Hematopoietic multipotent progenitor cell (in vitro differentiated cells): ENCODE measurements at places on chromosomes 2 and 18.

GRCh38 chr2:169222665-169223064, 139.7 kb downstream of the LRP2 start:
- peak; percentile 42 for DNase-seq

DNA sequence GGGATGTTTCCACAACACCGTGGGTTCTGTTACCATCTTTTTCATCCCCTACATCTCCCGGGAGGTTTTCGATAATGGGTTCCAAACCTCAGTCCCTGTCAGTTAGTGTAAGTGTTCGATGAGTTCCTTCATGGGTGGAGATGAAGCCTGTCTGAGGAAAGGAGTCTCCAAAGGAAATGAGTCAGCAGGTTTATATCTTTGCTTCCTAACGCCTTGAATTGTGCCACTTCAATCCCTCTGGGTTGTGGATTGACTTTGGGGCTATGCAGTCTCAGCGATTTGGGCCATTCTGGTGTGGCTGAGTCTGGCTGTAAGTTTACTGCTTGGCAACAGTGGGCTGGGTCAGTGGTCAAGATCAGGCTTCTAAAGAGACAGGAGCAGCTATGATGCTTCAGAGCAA, 1.2 kb downstream of the SERPINB5 start:
- no peak for DNase-seq

- DNase-seq = no peak
Observed at GRCh38 chr2:236047886-236048540, 120.2 kb downstream of the GBX2 start.

GRCh38 chr18:43914018-43914417, 636.7 kb upstream of the SYT4 start:
- DNase-seq = no peak

GRCh38 chr2:64700133-64700809, 46.6 kb upstream of the SERTAD2 start:
- DNase-seq = no peak

DNA sequence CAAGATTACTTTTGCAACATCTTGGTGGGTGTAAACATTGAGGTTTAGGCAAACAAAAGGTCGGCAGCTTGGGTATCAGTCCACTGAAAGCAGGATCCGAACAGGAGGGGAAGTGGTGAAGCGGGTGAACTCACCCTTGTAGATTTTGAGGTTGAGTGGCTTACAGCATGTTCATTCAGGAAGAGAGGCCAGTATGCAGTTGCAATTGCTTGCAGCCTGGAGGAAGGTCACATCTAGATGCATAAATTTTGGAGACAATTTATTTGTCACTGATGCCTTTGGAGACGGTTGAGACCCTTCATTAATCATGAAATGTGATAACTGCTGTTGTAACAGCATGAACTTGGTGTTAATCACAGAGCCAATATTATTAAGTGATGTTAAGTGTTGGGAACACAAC, 131.1 kb downstream of the LTBP1 start:
- peak; percentile 66 for DNase-seq

DNA sequence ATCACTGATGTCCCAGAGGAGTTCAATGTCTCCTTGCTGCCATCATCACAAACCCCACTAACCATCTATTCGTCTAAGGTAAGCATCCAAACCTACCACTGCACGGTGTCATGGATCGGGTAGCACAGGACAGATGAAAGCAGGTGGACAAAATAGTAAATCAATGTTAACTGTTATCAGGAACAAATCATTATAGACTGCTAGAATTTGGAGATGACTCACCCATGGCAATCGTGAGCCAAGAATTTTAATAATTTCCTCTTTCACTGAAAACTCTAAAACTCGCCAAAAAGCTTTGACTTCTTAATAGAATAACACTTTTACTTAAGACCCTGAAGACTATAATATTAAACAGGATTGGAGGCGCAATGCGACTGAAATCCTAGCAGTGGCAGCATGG, 33.7 kb upstream of the BZW1 start:
- DNase-seq = no peak

- DNase-seq = no peak
Observed at GRCh38 chr2:54114936-54115283, 505 bp upstream of the ACYP2 start.

GRCh38 chr2:122863532-122863931, 1108.1 kb downstream of the TSN start:
- DNase-seq = no peak

GRCh38 chr2:151977631-151978030, 121.2 kb downstream of the CACNB4 start:
- DNase-seq = no peak

- DNase-seq = peak; percentile 91
Observed at GRCh38 chr18:31685097-31686082, 1.0 kb upstream of the B4GALT6 start.

DNA sequence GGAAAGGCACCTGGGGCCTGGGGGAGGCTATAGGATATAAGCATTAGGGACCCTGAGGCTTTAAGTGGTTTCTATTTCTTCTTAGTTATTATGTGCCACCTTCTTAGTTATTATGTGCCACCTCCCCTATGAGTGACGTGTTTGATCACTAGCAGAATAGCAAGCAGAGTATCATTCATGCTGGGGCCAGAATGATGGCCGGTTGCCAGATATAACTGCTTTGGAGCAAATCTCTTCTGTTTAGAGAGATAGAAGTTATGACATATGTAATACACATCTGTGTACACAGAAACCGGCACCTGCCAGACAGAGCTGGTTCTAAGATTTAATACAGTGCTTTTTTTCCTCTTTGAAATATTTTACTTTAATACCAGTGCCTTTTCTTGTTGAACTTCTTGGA, 29.4 kb downstream of the LIPG start:
- DNase-seq = no peak

DNA sequence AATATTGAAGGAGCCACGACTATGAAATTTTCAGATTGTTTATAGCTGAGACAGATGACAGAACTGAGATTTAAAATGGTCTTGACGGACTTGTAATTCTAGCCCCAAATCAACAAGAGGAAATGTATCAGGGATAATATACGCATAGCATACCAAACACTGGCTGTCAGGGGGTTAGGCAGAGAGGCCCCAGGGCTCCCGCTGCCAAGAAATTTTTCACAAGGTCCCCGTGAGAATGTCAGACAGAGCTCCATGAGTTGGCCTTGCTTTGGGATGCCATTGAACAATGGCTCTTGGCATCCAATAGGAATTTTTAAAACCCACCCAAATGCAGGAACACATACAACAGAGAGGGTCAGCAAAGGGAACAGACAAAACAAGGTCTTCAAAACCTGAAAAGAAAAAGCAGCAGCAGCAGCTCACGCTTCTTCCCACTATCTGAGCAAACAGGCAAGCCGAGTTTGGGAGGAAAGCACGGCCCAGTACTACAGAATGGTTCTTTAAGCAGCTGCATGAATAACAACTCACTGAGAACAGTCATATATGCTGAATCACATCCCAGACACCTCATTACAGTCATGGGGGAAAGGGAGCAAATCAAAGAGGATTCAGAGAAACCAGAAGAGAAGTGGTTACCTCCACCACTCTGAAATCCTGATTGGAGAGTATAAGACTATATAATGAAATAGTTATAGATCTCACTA, 445.6 kb downstream of the RND3 start:
- no peak for DNase-seq

GRCh38 chr2:217223222-217223930, 363.5 kb upstream of the TNP1 start:
- DNase-seq = peak; percentile 74

- no peak for DNase-seq
Observed at GRCh38 chr18:11864471-11864870, 13.3 kb downstream of the CHMP1B start.

DNA sequence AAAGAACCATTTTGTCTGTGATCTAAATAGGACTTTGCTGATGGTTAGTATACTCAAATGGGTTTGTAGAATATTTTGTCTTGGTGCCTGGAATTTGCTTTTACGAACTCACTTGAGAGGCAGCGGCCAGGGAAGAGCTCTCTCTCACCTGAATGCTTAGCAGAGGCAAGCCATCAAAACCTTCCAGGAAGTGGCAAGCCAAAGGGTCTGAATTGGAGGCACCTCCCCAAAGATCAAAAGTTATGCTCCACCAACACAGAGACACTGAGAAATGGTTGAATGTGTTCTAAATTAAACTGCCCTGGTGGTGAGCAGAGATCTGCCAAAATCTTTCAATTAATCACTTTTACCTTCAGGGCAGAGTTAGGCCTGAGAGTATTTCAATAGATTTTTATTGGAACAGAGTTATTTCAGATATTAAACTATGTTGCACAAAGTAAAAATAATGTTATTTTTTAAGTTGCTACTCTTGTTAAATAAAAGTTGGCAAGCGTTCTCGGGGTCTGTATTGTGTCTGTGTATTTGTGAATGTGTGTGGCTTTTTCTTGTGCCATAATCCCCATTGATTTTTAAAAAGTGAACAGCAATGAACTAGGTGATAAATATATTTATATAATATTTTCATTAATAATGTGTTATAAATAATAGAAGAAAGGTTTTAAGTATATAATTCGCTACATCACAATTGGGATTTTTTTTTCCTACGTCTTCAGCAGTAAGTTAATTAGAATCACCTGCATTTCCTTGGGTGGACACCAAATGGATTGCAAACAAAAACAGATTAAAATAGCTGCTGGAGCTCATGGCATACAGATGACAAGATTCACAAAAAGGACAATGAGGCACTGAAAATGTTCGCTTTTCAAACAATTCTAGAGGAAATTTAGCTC, 416.1 kb downstream of the ARHGAP15 start:
- no peak for DNase-seq

DNA sequence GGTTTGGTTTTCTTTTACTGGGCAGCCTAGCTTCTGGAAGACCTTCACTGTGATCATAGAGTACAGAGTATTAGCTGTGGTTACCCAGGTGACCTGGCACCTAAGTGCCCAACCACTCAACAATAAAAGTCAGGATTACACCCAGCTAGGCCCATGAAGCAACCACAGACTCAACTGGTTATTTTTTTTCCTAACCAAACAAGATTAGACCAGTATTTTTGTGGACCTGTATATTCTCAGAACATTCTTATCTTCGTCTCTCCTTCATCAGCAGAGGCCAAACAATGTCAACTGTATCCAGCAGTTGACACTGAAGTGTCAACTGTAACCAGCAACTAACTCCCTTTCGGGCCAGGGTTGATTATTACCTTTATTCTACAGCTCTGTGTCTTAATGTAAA, 289.2 kb upstream of the SLC39A10 start:
- no peak for DNase-seq

- DNase-seq = no peak
Observed at GRCh38 chr2:197398913-197399312, 35.9 kb downstream of the SF3B1 start.

DNA sequence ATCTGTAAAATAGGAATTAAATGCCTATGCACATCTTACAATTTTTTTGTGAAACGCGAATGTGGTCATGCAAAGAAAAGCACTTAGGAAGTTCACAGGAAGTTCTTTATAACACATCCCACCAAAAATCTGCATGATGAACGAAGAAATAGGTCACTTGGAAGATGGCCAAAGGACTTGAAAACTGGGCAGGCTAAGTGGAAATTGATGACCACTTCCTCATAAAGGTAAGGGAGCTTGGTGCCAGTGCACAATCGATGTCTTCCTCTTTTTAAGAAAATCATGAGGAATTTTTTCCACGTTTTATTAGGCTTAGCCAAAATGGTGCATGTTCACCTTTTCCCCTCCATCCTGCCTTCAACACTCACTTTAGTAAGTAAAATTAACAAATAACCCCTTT, 8.2 kb upstream of the NT5C1B start:
- DNase-seq = no peak

DNA sequence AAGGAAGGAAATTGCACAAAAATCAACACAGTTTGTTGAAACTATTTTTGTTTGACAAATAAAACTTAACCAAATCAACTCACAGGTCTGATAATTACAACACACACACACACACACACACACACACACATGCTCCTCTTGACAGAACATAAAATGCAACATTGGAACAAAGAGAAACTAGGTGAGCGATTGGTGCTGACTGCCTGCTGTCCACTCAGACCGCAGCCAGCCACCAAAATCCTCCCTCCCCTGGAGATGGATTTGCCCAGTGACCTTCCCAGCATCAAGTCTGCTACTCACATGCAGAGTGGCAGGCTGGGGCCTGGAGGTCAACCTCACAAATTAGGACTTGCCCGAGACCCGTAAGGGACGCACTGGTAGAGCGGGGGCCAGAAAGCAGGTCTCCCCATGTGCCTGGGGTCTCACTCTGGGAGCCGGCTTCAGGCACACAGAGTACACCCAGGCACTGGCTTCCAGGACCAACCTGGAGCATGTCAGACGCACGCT, 61.4 kb downstream of the DIPK1C start:
- DNase-seq = no peak

DNA sequence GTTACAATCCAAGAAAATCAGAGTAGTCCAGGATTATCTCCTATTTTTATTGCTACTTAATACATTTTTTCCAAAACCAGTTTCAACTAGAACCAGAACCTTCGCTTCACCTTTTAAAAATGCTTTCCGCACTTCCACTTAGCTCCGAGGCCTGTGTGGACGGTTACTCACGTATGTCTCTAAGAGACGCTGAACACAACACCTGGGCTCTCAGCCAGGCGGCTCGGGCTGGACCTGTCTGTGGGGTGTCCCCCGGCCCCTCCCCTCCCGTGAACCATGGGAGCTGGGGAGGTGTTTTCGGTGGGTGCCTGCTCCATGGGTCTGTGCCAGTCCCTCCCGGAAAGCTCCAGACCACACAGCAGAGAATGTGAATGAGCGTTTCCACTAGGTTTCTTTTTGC, 223.8 kb downstream of the GLI2 start:
- DNase-seq = no peak

DNA sequence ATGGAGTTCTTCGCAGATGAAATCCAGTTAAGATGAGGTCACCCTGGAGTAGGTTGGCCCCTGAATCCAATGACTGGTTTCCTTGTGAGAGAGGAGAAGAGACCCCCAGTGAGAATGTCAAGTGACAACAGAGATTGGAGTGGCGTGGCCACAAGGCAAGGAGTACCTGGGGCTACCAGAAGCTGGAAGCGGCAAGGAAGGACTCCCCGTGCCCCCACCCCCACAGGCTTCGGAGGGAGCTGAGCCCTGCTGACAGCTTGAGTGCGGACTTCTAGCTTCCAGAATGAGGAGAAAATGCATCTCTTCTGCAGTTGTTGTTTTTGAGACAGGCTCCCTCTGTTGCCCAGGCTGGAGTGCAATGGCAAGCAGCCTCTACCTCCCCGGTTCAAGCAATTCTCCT, 78.0 kb upstream of the HPCAL1 start:
- no peak for DNase-seq

DNA sequence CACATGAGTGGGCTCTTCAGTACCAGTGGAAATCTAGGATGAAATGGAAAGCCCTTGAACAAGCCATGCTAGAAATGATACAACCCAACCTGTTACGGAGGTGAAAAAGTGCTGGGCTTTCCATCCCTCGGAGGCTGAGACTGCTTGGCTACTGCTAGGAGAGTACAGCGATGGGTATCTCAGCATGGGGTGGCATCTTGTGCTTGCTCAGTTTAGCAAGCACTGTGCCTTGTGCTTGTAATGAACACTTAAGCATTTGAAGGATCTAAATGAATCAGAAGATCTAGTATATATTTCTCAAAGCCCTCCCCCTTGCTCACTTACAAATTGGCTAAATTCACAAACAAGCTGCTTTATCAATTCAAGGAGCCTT, 44.3 kb upstream of the EHBP1 start:
- DNase-seq = no peak

GRCh38 chr2:69811591-69811990, 17.9 kb upstream of the GMCL1 start:
- no peak for DNase-seq

- no peak for DNase-seq
Observed at GRCh38 chr2:135409436-135409835, 121.6 kb downstream of the ZRANB3 start.

GRCh38 chr2:215363461-215364156, 51.8 kb downstream of the ATIC start:
- no peak for DNase-seq

GRCh38 chr18:33577685-33578517, at the start of gene ASXL3:
TSS of gene ASXL3 (plus strand) at chr18:33578219. CDS start at chr18:33578632, 413 bp downstream.
- DNase-seq = peak; percentile 30
